Midbrain (tissue), 1 donor: ENCODE measurements at places on chromosomes 1 and 21.

DNA sequence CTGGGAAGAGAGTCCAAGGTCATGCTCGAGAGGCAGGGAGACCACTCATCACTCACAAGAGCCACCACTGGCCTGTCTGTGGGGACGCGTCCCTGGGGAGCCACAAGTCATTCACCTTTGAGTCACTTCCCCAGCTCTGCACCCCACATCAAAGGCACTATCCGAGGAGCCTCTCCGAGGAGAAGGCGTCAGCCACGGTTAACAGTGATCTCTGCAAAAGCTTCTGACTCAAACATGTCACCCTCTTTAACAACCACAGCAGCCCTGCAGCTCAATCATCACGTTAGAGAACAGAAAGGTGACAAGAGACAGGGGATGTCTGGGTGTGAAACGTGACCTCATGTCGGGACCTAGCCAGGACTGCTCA is 9.0 kb downstream of the LRRC47 start:
- DNase-seq, result no peak

DNA sequence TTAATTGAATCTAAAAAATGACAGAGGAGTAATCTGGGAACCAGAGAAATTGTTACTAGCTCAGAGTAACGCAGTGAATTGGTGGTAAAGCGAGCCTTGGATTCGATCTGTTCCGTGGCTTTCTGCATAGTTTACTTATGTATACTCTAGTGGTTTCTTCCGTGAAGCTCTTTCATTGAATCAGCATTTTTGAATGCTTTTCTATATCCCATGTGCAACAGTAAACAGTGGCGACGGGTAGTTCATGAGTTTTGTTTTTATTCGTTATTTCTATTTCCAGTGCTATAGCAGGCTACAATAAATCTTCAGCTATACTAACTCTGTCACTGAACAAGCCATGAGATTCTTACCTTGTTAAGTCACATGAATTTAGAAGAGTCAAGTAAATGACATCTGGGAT is 14.5 kb upstream of the MAP3K7CL start:
- no peak for DNase-seq

DNA sequence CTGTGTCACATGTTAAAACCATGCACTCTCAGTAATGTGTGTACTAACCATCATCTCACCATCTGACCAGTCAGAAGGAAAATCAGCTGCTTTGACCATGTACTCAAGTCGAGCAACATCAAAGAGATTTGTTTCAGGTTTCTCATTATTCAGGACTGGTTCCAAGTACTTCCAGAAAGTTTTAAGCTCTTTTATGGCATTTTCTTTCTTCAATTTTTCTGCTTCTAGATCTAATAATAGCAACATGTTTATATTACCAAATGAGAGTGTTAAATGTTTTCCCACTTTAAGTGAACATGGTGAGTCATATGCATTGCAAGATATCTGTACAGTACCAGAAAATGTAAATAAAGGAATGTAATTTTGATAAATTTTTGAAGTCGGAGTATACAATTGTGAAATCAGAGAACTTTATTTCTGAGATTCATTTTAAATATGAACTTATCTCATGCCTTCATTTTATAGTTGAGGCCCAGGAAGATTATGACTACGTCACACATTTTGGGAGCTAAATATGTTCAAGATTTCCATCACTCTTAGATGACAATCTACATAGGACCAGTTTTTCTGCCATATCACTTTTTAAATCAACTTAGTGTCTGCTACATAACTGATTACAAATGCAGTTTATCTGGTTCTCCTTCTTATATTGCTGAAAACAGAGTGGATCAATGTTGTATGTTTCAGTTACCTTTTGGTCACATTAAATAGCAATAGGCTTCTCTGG is 87.2 kb downstream of the SPAG17 start:
- no peak for DNase-seq

DNA sequence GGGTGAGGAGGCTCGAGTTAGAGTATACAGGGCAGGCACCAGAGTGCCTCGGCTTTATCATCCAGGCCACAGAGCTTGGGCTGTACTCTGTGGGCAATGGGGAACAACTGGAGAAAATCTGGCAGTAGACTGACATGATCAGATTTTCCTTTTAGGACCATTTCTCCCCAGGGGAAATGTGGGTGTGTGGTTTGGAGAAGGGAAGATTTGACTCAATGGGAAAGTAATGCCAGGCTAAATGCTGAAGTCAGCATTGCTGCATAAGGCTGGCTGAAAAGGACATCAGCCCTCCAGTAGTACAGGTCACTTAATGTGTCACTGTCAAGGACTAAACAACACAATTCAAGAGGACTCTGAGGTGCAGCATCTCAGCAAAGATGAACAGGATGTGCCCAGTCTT is 5.0 kb downstream of the FYB2 start:
- no peak for DNase-seq

DNA sequence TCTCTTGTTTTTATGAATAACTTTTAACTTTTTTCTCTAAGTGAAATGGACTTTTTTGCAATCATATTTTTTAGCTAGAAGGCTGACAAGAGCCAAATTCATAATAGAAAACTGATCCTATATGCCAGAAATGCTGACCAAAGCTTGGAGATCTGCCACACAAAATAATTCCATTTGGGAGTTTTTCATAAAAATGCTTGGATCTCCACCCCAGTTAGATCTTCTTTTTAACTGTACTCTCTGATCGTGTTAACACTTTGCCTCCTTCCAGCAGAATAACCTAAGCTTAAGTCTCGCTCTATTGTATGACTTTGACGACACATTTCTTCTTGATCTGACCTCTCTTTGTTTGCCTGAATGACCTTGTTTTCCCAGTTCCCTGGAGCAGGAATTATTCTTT is 16.8 kb downstream of the FLG2 start:
- no peak for DNase-seq

GRCh38 chr1:42730988-42731387 is 9.0 kb downstream of the CLDN19 start:
- no peak for DNase-seq
